Stimulated activated CD4-positive, alpha-beta T cell treated with anti-CD3 and anti-CD28 coated beads, Interleukin-1b, Interleukin-23, amount 100 ng/mL, for 4 hours (primary cell): ENCODE measurements at places on chromosomes 13 and 19.

GRCh38 chr19:50332244-50333038 is 3.3 kb upstream of the KCNC3 start:
- DNase-seq: no peak

- DNase-seq: no peak
These were observed 301.7 kb upstream of the NBEA start for GRCh38 chr13:34640179-34640992.

DNA sequence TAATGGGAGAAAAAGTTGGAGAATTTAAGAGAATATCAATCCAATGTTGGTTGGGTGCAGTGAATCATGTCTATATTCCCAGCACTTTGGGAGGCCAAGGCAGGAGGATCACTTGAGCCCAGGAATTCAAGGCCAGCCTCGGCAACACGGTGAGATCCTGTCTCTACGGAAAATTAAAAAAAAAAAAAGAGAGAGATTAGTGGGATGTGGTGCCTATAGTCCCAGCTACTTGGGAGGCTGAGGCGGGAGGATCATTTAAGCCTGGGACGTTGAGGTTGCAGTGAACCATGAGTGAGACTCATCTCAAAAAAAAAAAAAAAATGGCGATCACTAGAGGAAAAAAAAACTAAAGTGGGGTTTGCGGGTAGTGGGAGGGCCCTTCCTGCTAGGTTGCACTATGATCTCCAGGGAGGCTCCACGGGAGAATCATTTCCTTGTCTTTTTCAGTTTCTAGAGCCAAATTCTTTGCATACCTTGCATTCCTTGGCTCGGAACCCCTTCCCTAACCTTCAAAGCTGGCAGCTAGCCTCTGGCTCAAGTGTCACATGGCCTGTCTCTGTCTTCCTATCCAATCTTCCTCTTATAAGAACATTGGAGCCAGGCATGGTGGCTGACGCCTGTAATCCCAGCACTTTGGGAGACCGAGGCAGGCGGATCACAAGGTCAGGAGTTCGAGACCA is 5.8 kb upstream of the ERCC2 start:
- DNase-seq: no peak

DNA sequence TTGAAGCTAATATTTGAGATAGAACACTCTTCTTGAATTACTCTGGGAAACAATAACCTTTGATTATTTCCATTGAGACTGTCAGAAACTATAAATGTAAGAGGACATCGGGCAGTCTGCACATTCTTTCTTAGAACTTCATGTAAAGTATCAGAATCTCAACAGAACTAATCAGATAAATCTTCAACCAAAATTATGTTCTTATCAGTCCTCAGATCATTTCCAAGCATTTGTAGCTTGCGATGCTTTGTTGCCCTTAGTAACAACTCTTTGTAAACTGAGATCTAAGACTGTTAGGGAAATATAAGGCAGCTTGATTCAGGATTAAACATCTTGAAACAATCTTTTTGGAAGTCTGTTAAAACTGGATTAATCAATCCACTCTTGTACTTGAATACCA is 70.3 kb downstream of the FNDC3A start:
- no peak for DNase-seq

DNA sequence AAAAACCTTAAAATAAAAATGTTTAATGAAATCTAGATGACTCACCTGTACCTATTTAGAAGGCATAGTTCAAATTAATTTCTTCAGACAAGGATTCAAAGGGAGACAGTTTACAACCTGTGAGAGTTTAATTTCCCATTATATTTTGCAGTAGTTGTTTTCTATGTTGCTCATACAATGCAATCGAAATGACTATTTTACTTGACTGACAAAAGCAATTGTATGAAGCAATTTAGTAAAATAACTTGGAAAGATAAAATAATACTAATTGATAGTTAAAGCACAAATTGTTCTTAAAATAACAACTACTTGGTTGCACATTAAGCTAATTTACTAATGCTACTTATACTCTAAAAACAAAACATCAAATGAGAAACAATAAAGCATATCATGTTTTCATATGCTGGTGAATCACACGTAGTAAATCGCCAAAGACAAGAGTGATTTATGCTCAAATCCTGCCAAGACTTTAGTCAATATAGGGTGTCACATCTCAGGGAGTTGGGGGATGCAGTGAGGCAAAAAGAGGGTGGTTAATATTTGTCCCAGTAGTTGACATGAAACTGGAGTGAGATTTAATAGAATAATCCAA is 6.4 kb downstream of the DACH1 start:
- DNase-seq: no peak

DNA sequence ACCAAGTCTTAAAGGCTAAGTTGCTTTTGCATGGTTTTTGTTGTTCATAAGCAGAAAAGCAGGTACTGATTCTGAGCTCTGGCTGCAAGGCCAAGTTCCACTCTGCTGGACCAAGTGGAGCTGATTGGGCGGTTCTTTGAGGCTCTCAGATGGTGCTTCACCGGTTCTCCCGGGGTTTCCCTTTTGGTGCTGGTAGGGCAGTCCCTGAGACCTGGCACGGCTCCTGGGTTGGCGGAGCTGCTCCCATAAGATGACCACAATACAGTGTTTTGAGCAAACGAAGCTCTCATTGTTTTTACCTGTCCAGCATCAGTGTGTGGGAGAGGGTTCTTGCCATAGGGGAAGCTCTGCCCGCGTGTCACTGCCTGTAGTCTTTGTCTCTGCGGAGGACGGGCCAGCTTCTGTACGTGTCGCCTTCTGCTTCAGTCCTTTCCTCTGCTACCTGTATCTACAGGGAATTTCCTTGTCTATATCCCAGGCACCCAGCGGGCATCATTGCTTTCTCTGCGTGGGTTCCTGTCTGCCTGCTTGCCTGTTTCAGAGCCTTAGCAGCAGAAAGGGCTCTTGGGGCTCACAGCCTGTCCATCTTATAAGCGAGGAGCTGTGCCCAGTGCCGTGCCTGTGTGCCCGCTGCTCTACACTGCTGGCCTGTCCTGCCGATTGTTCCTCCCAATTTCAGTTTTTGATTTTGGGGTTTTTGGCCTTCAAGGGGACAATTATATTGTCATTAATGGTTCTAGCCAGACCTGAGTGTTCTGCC is 2.3 kb downstream of the U2AF2 start:
- no peak for DNase-seq

DNA sequence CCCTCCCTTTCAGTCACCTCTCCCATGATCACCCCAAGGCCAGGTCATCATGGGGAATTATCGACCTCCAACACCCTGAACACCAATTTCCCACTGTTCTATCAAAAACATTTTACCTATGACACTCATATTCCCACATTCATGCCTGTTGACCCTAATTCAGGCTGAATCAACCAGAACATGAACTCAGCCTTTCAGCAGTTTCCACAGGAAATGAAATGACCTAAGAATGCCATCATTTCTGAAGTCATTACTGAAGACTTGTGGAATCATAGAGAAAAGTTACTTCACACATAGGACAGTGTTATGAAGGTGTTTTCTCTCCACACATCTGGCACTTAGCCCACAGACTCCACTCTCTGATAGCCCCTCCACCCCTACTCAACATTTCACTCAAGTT is 29.9 kb upstream of the FAM124A start:
- DNase-seq: no peak
